Cortex of kidney (tissue), 1 donor: ENCODE measurements at places on chromosomes 2 and 18.

GRCh38 chr18:72207280-72207679 lies 336.9 kb downstream of the CBLN2 start:
- no peak for DNase-seq

GRCh38 chr18:23068570-23069310 lies 66.5 kb upstream of the CABLES1 start:
- no peak for DNase-seq

DNA sequence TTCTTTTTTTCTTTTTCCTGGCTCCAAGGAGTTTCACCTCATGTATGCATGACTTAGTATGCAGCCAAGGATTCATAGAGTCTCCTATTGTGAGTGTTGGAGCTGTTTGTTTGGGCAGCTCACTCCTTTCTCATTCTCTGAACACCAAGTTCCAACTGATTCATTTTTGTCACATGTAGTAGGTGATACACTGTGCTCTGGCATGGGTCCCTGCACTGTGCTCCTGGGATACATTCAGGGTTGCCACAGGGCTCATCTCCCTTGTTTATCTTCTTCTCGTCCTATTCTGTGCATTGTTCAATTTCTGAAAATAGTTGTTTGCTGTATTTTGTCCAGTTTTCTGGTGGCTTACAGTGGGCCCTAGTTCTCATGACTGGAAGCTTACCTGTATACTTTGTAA lies 96.8 kb downstream of the ZNF407 start:
- no peak for DNase-seq

DNA sequence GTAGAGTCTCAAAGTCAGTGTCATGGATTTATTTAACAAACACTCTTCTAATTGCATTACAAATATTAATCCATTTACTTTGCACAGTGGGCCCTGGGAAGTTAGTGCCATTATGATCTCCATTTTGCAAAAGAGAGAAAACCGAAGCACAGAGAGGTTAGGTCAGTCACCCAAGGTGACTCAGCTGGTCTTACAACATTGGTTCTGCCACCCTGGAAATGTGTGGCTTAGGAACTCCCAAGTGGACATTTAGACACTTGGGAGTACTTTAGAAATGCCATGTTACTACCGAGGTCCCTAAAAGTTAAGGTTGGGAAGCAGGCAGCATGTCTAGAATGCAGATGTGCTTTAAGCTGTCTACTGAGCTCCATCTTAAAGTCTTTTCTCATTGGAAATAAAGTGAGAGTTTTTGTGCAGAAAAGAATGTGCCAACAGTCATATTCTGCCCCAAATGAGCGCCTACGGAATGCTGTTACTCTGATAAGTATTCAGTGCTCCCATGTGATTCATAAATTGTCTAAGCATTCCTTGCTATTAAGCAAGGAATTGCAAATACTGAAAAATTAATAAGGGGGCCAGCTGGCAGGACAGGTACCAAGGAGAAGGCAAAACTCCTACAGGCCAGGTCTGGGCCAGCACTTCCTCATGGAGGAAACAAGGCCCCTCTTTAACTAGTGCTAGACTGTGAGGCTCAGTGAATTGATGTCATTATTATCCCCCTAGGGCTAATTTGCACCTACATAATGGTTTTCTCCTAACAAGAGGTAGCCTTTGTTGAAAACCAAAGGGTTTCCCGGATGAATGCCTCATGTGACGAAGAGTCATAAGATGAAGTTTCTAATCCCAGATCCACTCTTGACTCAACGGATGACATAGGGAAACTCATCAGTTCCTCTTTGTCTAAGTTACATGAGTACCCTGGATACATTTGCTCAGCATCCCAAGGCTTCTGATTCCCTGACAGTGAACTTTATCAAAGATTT lies 16.3 kb downstream of the NRP2 start:
- DNase-seq, result no peak

DNA sequence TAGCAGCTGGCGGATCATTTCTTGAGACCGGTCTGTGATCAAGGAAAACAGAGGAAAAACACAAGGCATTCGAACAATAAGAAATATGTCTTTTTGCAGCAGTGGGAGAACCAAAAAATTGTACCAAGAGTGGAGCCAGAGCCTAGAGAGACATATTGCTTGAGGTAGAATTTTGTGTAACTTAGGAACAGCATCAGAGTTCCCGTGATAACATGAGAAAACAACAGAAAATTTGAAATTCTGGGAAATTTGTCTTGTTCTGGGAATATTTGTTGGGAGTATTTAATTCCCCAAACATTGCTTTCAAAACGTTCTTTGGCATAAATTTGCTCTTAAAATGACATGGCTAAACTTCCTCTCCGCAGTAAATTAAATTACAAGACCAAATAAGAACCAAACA lies 267.5 kb downstream of the GPD2 start:
- DNase-seq, result no peak

GRCh38 chr2:68463287-68463877 lies 3.7 kb downstream of the FBXO48 start:
- no peak for DNase-seq

- no peak for DNase-seq
Observed at GRCh38 chr2:24898122-24899109, 21.6 kb downstream of the ADCY3 start.

DNA sequence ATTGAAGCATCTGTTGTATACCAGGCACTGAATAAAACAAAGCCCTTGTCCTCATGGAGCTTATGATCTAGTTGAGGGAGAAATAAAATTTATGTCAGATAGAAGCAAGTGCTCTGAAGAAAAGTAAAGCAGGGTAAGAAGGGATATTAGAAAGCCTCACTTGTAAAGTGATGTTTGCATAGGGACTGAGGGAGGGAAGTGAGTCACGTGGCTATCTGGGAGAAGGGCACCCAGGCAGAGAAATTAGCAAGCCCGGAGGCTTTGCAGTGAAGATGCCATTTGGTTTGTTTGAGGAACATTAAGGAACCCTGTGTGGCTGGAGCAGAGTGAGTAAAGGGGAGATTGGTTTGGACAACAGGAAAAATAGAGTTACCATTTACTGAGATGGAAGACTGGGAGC lies 52.1 kb downstream of the RBBP8 start:
- DNase-seq, result no peak

- DNase-seq, result no peak
Observed at GRCh38 chr2:205660521-205661124, 21.7 kb upstream of the NRP2 start.

- no peak for DNase-seq
Observed at GRCh38 chr18:2850816-2851215, 4.0 kb downstream of the EMILIN2 start.

DNA sequence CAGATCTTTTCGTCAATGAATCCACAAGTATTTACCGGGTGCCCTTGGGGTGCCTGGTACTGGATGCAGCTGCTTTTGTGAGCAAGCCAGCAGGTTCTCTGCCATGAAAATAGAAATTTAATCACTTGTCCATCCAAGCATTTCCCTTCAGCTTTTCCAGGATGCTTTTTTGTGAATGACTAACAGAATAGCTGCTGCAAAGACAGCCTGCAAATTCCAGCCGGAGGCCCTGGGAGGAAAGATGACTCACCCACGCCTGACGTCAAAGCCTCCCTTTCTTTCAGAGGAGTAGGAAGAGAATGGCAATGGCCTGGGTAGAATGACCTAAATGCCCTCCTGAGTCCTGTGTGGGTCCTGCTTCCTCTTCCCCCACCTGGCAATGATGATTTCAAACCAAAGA lies 111.9 kb downstream of the AP1S3 start:
- DNase-seq, result no peak

DNA sequence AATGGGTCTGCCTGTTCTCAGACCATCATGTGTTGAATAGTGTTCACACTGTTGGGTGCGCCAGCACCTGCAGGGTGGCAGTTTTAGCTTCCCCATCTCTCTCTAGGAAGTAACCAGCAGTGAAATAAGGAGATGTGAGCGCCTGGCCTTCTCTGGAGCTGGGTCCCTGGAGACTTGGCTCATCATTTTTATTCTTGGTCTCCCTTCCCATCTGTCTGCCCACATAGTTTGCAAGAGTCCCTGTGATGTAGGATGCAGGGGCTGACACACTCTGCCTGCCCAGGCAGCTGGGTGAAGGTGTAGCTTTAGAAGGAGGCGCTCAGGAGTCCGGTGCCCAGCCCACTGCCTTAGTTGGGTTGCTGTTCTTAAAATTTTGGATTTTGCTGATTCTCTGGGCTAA lies 172.2 kb downstream of the LDLRAD4 start:
- DNase-seq, result no peak

DNA sequence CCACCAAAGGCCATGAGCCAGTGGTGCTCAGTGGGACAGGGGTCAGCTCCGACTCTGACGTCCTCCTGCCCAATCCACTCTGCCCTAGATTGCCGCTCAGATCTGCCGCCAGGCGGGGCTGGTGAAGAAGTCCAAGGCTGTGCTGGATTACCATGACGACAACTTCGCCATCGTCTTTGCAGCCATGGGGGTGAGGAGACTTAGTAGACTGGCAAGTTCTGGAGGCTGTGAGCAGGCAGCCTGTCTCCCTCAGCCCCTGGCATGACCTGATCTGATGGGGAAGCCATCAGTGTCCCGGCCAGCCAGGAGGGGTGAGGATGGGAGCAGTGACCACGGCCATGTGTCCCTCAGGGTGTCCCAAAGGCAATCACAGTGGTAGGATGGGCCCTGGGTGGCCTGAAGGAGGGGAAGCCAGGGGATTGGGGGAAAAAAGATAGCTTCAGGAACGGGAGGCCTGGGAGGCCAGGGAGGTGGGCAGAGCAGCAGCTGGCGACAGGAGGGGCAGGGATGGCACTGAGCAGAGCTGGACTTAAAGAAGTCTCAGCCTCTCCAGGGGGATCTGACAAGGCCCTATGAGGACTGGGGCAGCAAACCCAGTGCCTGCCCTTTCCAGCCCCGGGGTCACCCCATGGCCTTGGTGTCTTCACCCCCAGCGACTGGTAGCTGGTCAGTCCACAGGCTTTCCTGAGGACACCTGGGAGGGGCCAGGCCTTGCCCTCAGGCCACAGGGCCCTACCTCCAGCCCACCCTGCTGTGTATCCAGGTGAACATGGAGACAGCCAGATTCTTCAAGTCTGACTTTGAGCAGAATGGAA lies 17.4 kb upstream of the ANKRD53 start:
- no peak for DNase-seq

DNA sequence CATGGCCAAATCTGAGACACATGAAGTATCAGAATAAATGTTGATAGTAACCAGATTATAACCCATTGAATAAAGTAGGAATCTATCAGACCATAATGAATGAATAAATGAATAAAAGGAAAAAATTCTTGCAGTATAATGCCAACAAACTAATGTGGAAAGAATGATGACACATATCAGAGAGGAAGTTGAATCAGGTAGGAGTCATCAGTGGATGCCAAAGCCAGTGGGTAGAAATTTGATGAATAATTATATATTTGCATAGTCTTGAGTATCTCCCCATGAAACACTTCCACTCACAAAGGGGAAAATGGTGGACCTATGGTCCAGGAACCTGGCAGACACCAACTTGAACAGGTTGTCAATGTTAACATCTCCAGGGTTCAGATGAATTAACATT lies 68.6 kb downstream of the GALNT3 start:
- DNase-seq, result no peak

DNA sequence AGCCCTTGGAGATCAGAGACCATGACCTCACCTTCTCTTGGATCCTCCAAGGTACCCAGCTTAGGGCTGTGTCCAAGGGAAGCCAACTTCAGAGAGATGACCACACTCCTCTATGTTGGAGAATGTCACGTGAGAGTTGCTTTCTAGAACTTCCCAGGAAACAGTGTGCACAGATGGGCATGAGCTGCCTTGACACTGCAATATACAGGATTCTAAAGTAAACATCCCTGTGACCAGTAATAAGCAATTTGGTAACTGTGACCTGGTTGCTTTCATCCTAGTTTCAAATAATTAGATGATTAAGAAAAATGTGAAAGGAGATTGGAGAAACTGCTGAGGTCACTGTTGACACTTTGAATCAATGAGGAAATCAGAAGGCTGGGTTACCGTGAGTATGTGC lies 181.1 kb upstream of the EPAS1 start:
- DNase-seq, result no peak

GRCh38 chr18:47150824-47151366 lies 595 bp upstream of the HDHD2 start:
- DNase-seq, result no peak

DNA sequence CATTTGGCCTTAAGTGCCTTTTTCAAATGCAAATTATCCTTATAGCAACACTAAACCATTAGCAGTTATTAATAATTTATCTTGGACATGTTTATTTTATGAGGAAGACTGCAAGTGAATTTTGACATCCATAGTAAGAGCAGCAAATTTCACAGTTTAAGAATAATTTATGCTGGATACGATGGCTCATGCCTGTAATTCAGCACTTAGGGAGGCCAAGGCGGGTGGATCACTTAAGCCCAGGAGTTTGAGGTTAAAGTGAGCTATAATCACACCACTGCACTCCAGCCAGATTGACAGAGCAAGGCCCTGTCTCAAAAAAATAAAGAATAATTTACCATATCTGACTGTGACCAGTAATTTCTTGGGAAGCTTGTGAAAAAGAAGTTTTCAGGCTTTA lies 286.2 kb downstream of the TMX3 start:
- no peak for DNase-seq

DNA sequence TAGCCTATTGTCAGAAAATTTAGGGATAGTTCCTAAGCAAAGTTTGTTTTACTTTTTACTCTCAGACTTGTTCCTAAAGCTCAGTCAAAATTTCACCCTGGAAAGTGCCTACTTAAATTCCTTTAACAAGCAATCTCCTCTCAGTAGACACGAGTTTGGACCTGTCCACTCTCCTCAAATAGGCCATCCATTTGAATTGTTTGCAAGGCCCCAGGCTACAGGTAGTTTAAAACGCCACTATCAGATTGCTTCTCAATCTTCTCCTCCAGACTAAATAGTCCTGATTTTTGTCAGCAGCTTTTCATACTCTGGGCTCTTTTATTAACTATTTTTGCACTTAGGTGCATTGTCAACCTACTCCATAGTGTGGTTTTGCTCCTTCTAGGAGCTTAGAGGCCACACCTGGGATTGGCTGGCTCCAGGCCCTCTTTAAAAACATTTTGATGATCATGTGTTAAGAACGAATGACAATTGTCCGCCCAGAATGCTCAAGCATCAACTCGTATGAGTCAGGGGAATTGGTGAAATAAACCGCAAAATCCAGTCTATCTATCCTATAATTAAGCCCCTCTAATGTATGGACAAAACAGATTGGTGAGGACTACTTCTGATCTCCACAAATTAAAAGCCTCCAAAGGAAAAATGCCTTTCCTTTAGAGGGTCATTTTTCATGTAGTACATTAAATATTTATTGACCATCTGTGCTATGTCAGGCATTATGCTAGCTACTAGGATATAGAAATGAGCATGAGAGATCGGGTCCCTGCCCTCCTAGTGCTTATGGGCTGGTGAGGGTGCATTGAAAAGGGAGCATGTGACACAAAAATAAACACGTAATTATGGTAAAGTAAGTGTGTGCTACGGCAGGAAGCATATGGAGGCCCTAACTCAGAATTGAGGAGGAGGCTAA lies 333.8 kb upstream of the TNP1 start:
- no peak for DNase-seq
